HFFc6 (cell line): ENCODE measurements at places on chromosomes 7 and 10. TPM values are rescaled to one million over a fixed set of nuclear protein-coding genes. Genes with fewer than 3 reads are reported as not detected.

NODAL gene
- not detected in 3 replicates for total RNA-seq

DNA sequence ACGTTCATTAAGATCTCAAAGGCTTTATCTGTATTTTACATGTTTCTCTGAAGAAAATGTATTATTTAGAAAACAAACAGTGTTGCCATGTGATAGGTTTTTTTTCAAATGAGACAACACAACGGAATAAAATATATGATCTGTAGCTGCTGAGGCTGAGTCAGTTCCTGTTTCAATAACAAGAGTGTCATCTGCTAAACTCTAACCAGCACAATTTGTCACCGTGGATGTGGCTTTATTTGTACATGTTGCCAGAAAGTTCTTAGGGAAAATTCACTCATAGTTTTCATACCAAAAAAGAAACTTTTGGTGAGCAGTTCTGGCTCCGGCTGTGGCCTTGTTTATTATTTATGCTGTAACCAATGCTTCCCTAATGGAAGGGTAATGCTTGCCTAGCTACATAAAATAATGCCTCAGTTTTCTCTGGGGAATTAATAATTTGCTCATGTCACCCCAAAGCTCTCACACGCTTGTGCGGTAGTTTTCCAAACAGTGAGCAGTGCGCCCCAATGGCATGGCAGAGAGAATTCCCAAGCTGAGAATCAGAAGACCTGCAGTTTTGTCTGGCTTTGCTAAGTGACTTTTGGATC is 20.3 kb upstream of the KLF6 start:
- no peaks in the 10 kb centered on the region for H3K36me3 ChIP-seq
- H3K27ac ChIP-seq = peak overlapping the region; percentile 99
- peaks cover 78% of the 10 kb centered on the region for H3K4me1 ChIP-seq
- peak; percentile 94 for DNase-seq
- H3K27me3 ChIP-seq = no peaks in the 10 kb centered on the region
- H3K4me3 ChIP-seq = peak overlapping the region; percentile 79

- peaks cover 10% of the 10 kb centered on the region; the same call in 1 of the 2 replicates for H3K36me3 ChIP-seq
- no peaks in the 10 kb centered on the region; the same call in 1 of the 2 replicates for H3K27me3 ChIP-seq
- H3K4me3 ChIP-seq = peak overlapping the region; percentile 88
Observed at GRCh38 chr10:31033147-31033546, 1.5 kb upstream of the ZNF438 start.

GRCh38 chr10:97074256-97075145 is 111.3 kb downstream of the SLIT1 start:
- H3K36me3 ChIP-seq = no peaks in the 10 kb centered on the region
- H3K4me3 ChIP-seq = no peak overlapping the region
- peaks cover 57% of the 10 kb centered on the region for H3K27me3 ChIP-seq
- DNase-seq = no peak

DNA sequence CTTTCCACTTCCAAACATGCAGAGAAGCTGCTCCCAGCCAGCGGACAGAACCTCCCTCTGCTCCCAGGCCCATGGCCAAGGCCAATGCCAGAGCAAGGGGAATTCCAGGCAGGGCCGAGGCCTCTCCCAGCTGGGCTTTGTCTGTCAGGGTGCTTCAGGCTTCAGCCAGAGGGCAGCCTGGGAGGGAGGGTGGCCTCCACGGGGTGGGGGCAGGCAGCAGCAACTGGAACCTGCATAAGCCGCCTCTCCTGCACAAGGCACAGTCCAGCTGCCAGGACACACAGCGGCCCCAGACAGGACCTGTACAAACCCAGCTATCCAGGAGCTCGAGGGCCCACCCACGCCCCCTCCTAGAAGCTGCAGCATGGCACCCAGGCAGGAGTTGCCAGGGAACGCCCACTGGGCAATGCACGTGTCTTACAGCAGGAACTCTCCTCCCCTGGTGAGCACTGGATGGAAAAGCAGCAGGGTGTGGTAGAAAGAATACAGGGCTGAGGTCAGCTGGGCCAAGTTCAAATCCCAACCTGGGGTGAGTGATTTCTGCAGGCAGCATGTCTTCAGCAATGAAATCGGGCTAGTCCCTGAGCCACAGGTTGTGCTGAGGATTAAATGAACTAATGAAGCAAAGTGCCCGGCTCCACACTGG is 7.6 kb downstream of the FAM53B start:
- H3K27me3 ChIP-seq = no peaks in the 10 kb centered on the region; the same call in 1 of the 2 replicates
- H3K36me3 ChIP-seq = peaks cover 5% of the 10 kb centered on the region; the same call in 1 of the 2 replicates
- peaks cover 32% of the 10 kb centered on the region for H3K4me1 ChIP-seq

GRCh38 chr10:85212526-85212925 is 884.1 kb downstream of the CCSER2 start:
- no peak overlapping the region for H3K4me3 ChIP-seq
- H3K4me1 ChIP-seq = no peaks in the 10 kb centered on the region
- H3K27me3 ChIP-seq = no peaks in the 10 kb centered on the region
- no peak overlapping the region for H3K27ac ChIP-seq

DNA sequence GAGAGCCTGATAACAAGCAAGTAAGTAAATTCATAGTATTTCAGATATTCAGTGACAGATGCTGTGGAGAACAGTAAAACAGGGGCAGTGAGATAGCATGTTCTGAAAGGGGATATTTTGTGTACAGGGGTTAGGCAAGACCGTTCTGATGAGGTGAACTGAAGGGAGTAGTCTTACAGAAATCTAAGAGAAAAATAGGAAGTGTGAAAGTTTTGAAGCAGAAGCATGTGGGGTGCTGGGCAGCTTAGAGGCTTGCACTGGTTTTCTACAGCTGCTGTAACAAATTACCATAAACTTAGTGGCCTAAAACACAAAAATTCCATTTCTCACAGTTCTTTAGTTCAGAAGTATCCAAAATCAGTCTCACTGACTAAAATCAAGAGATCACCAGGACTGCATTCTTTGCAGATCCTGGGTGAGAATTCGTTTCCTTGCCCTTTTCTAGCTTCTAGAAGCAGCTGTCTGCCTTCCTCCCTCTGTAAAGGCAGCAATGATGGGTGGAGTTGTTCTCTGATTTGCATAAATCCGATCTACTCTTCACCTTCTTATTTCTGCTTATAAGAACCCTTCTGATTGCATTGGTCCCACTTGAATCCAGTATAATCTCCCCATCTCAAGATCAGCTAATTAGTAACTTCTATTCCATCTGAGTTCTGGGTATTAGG is 7.5 kb upstream of the KLF14 start:
- H3K27ac ChIP-seq = no peak overlapping the region
- peaks cover 29% of the 10 kb centered on the region for H3K27me3 ChIP-seq
- no peak overlapping the region for H3K4me3 ChIP-seq
- no peak for DNase-seq
- H3K36me3 ChIP-seq = no peaks in the 10 kb centered on the region

- peak; percentile 83 for DNase-seq
- H3K27me3 ChIP-seq = peaks cover 8% of the 10 kb centered on the region
- H3K36me3 ChIP-seq = no peaks in the 10 kb centered on the region
- H3K4me1 ChIP-seq = peaks cover 45% of the 10 kb centered on the region
Observed at GRCh38 chr7:43535810-43536585, 46.9 kb upstream of the STK17A start.

DNA sequence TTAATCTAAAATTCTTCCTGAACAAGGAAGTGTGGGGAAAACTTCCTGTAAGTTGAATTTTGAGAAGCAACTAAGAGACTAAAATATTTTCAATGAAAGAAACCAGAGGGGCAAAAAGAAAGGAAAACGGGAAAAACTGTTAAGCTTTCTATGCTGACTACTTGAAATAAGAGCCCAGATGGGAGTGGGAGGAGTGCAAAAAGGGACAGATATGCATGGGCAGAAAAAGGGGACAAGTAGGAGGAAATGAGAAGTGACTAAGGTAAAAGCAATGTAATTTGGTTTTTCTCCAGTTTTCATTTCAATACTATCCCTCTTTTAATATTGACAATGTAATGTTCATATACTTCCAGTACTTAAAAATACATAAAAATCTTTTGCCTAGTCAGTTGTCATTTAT is 11.1 kb downstream of the OGA start:
- DNase-seq = no peak
- no peak overlapping the region; the same call in 1 of the 2 replicates for H3K4me3 ChIP-seq
- peaks cover 23% of the 10 kb centered on the region for H3K36me3 ChIP-seq
- peaks cover 2% of the 10 kb centered on the region; the same call in 1 of the 2 replicates for H3K27me3 ChIP-seq

CNNM1 gene
- total RNA-seq = 3.0 and 3.7 TPM in 2 replicates

- no peak overlapping the region for H3K4me3 ChIP-seq
- no peaks in the 10 kb centered on the region for H3K27me3 ChIP-seq
- no peak overlapping the region for H3K27ac ChIP-seq
- no peak for DNase-seq
Observed at GRCh38 chr7:112331492-112331891, 118.8 kb upstream of the IFRD1 start.

- H3K27me3 ChIP-seq = peaks cover 8% of the 10 kb centered on the region
- no peak overlapping the region for H3K27ac ChIP-seq
- peaks cover 12% of the 10 kb centered on the region for H3K4me1 ChIP-seq
- peaks cover 7% of the 10 kb centered on the region; the same call in 1 of the 2 replicates for H3K36me3 ChIP-seq
- no peak for DNase-seq
Observed at GRCh38 chr7:43553999-43554398, 28.9 kb upstream of the STK17A start.

- DNase-seq = peak; percentile 16
- peaks cover 7% of the 10 kb centered on the region for H3K4me1 ChIP-seq
- H3K27ac ChIP-seq = no peak overlapping the region
- H3K27me3 ChIP-seq = peaks cover 13% of the 10 kb centered on the region
Observed at GRCh38 chr7:26398756-26399509, 107.3 kb downstream of the SNX10 start.

GRCh38 chr7:80662252-80662651 is 23.8 kb downstream of the CD36 start:
- H3K27ac ChIP-seq = no peak overlapping the region
- DNase-seq = no peak
- H3K4me1 ChIP-seq = peaks cover 40% of the 10 kb centered on the region
- no peaks in the 10 kb centered on the region for H3K36me3 ChIP-seq
- no peak overlapping the region for H3K4me3 ChIP-seq
